ENCODE measurements at places on chromosomes 12 and 14. TPM values are rescaled to one million over a fixed set of nuclear protein-coding genes. Genes with fewer than 3 reads are reported as not detected.

KRT6C gene
- not detected for total RNA-seq

HNF1A gene
- not detected for total RNA-seq

SETD1B gene
- total RNA-seq, result 2.1 TPM

DNA sequence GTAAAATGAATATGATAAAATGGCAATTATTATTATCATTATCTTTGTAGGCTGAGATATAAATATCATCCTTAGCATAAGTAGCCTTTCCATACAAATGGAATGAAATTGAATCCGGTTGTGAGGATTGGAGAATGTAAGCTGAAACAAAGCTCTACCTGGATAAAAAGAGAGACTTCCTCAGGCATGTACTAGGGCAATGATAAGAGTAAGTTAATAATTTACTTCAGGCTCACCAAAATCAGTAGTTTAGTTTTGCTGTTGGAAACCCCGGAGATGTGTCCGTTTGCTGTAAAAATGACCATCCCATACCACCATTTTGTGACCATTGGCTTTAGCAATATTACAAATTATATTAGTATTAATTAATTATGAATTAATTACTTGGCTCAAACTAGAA, 96.3 kb downstream of the C12orf75 start:
- no peak for DNase-seq

DNA sequence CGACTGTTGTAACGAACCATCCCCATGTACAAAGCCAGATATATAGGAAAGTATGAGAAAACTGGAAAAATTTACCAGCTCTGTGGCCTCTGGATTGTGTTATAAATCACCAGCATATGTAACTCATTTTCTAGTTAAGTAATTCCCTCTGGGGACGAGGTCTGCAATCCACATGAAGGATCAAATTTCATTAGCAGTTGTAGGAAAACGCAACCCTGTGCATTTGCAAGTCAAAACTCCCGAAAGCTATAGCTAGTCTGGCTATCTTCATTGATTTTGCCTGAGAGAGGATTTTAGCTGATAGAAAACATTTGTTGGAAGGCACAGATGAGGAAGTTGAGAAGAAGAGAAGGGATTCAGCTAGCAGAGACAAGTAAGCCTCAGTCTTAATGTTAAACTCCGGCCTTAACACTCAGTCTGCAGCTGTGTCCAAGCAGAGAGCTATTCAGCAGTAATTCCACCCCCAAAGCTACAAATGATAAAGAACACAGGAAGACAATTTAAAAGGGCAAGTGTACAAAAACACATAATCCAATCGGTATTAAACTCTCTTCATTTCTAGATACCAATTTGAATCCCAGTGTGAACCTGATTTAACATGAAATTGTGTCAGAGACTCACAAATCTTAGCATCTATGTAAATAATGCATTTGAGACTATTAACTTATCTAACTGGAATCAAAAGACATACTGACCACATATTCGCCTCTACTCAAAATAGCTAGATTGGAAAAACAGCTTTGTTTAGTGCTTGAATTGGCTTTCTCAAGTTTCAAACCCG, 54.2 kb upstream of the CERS5 start:
- no peak for DNase-seq

DNA sequence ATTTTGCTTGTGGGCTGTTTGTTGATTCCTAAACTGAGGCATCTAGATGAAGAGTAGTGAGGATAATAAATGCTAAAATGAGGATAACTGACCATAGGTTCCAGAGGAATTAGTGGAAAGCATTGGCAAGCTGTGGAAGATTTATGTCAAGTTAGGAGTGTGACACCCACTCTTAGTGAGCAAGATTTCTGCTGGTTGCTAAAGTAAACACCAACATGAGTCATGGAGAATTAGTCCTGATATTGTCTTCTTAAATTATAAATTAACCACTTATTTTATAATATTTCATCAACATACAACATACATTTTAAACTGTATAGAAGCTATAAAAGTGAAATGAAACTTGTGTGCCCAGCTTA, 328.2 kb downstream of the RPL10L start:
- no peak for DNase-seq

HRK gene
- not detected for total RNA-seq

DNA sequence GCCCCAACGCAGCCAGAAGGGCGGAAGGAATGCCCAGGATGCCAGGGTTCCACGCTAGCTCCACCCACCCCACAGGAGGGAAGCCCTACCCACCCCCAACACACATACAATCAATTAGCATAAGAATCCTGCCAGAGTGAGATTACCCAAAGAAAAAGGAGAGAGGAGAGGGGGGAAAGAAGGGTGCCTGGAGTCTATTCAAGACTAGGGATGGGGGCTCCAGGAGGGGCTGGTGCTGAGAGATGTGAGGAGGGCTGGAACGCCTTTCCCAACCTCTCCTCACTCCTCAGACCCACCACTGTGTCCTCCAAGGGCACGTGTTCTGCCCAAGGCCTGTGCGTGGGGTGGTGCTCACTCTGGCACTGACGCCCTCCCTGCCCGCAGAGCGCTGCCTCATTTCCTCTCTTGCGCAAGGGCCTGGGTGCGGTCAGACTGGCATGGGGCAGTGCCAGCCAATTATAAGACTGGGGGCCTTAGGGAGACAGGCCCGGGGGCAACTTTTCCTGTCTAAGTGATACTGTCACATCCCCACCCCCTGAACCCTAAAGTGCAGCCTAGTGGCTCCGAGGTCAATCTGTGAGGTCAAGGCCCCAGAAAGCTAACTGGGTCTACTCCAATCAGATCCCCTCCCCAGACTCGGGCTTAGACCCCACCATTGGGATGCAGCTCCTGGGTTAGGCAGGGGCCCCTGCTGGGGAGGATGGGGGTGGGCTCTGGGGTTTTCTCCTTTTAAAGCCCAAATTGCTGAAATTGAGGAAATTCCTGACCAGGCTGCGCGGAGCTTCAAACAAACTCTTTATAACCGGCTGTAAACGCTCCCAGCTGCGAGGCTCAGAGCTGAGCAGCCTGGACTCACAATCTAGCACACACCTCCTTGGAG, 10.2 kb upstream of the ITGB7 start:
- no peak for DNase-seq

DNA sequence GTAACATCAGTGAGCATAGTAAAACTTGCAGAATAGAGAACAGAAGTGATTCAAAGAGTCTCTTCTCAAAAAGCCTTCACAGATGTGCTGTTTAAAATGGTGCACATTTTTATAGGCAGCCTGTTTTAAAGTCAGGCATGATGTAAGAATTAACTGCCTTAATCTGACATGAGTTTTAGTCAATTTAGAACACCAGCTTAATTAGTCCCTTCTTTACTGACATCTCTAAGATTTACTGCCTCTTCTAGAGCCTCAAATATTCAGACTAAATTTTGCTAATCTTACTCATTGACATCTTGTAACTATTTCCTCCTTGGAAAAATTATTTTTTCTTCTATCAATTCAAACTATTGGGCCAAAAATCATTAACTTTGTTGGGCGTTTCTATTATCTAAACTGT, 782.5 kb downstream of the C12orf50 start:
- DNase-seq, result no peak

DNA sequence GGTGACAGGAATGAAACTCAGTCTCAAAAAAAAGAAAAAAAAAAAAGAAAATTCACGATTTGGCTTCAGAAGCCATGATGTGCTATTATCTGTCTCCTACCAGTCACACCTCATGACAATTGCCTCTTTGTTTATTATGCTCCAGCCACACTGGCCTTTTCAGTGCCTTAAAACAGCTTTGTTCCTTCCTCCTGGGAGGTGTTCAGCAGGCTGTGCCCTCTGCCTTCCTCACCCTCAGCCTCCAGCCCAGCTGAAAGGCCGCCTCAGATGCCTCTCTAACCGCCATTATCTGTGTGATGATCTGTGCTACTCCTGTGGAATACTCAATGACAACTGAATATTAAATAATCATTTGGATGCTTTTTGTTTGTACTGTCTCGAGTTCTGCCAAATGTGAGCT, 8.6 kb upstream of the ARPC3 start:
- DNase-seq, result no peak

ADAM21 gene
- 1.0 TPM for total RNA-seq

CBLN3 gene
- 6.0 TPM for total RNA-seq

GRCh38 chr12:57584690-57585089, 6.3 kb upstream of the PIP4K2C start:
- DNase-seq, result no peak

RIN3 gene
- total RNA-seq, result 30.5 TPM

DNA sequence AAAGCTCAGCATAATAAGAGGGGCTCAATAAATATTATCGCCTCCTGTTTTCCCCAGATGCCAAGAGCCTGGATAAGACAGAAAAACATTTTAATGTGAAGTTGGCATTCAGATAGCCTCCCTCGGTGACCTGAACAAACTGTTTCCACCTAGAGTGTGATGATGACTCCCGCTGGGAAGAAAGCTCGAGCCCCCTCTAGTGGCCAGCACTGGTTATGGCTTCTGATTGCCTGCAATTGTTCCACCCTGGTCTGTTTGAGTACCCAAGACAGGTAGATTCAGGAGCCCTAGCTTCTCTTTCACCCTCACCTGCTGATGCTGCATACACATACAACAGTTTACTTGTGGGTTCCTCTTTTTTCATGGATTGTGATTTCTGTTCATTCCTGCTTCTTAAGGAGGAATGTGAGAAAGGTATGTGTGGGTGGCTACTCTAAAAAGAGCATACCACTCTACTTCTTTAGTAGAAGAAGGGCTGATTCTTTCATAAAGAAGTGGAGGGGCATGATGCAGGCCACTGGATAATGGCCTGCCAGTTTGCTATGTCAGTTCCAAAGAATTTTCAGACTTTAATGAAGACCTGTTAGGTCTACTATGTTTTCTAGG, 6.4 kb downstream of the ERG28 start:
- peak; percentile 86 for DNase-seq

GNG2 gene
- 19.2 TPM for total RNA-seq
